Right renal cortex interstitium (tissue), 3 donors: ENCODE measurements at places on chromosomes 11 and 22. TPM values are rescaled to one million over a fixed set of nuclear protein-coding genes. Genes with fewer than 3 reads are reported as not detected.

The YPEL4 gene
- 1.9 TPM for polyA plus RNA-seq

The CRYBB3 gene
- polyA plus RNA-seq, result 0.18 TPM

The PRG3 gene
- polyA plus RNA-seq, result 1.2 TPM

The C11orf86 gene
- not detected for polyA plus RNA-seq
